Stimulated activated CD4-positive, alpha-beta T cell treated with anti-CD3 and anti-CD28 coated beads, TNF-alpha, amount 100 ng/mL, for 4 hours (primary cell): ENCODE measurements at places on chromosomes 12 and 14.

DNA sequence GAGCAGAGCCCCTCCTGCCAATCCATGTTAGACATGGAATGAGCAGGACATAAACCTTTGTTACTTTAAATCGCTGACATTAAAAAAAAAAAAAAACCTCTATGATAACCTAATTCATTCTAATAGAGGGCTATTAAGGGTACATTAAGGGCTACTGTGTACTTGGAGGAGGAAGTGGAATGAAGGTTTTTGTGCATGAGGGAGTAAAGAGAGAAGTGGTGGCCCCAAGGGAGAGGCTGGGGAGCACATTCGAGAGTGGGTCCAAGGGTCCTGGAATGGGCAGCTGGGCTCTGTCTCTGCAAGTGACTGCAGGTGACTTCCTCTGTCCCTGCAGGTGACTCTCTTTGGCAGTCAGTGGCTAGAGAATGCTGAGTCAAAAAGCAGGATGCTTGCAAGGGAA is 32.1 kb upstream of the PTGDR start:
- DNase-seq, result no peak

DNA sequence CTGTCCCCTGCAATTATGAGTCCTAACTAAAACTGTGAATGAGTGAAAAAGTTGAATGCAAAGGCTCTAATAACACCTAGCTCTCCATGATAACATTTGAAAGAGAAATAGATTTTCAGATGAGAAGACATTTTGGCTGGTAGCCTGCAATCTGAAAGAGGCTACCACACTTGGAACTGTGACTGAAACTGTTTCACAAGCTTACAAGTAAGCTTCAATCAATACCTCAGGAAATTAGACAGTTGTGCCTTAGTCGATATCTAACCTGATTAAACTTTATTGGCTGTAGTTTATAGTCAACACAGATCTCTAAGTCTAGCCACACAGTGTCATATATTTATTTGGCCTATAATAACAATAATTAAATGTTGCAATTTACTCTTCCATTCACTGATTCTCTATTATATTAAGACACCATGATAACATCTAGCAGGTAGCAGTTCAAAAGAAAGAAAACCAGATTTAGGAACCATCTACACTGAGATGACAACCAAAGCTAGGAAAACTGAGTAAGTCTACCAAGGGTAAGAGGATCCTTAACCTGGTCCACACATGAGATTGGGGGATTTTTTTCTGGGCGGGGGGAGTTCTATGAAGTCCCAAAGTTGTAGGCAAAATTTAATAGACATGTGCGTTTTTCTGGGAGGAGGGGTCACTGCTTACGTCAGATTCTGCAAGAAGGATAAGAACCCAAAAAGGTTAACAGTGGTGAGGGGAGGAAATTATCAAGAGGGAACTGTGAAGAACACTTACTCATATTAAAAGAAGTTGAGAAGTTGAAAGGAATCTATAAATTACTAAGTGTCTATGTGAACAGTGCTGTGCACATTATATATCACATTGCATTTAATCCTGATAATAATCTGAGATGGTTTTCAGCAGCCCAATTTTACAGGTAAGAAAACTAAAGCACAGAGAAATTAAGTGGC is 65.8 kb downstream of the NUMB start:
- DNase-seq, result no peak

- no peak for DNase-seq
Measured at GRCh38 chr14:85853996-85854526, 324.1 kb downstream of the FLRT2 start.

- no peak for DNase-seq
Measured at GRCh38 chr12:113314121-113314529, 20.8 kb downstream of the SLC8B1 start.

DNA sequence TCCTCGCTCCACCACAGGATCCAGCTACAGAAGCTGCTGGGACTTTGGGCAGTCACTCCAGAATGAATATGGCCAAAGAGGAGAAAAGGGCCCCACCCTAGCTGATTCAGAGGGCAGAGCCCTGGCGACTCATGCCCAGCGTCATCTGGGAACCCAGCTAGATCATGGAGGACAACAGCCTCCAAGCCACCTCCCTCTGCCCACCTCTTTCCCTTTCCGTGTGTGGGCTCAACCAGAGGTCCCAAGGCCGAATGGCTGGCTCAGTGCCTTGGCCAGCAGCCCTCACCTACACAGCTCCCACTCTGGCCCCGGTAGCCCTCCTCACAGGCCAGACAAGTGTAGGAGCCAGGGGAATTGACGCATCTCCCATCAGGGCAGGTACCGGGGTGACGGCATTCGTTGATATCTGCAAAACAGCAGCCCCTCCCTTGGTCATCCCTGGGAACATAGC is 17.4 kb downstream of the ISCA2 start:
- DNase-seq, result no peak

DNA sequence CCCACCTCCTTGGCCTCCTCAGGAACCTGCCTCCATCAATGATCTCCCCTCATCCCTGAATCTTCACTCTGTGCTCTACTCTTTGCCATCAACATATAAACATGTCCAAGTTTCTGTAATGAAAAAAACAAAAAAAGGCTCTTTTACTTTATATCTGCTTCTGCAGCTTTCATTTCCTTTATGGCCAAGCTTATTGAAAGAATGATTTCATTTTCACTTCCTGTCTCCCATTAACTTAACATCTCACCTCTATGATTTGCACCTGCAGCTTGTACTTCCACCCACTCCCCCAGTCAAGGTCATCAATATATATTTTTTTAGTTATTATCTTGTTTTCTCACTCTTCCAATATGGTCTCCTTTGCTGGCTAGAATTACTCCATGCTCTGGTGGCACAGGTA is 15.6 kb upstream of the RNU6-7 start:
- DNase-seq, result no peak

GRCh38 chr12:100317371-100317770 is 39.5 kb upstream of the SLC17A8 start:
- DNase-seq, result no peak

DNA sequence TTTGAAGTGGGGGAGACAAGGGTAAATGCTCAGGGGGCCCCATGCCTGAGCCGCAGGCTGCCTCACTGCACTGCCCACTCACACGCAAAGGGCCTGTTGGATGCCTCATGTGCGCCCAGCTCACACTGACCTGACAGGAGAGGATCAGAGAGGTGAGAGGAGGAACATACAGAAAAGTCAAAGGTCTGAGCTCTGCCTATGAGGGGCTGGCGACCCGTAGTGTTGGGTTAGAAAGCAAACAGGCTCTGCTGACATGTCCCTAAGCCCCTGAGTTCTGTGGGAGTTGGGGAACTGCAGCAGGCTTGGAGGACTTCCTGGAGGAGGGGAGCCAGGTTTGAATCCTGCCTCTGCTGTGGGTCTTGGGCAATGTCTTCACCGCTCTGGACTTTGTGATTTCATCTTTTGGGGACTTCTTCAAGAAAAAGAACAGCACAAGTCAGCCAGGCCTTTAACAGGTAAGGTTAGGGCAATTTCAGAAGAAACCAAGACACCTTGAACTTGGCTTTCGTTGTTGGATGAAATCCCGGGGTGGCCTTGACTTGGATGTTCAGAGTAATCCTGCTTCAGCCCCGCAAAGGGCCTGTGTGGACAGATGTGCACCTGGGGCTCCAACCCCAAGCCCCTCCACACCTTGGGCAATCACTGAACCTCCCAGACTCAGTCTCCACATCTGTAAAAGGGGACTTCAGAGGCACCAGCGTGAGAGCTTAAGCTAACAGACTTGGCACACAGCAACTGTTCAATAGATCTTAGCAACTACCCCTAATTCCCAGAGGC is 116.8 kb downstream of the SCARB1 start:
- no peak for DNase-seq

- DNase-seq, result no peak
Measured at GRCh38 chr14:55313480-55313879, 42.3 kb downstream of the FBXO34 start.

GRCh38 chr12:113196582-113196981 is 11.1 kb downstream of the RITA1 start:
- no peak for DNase-seq

DNA sequence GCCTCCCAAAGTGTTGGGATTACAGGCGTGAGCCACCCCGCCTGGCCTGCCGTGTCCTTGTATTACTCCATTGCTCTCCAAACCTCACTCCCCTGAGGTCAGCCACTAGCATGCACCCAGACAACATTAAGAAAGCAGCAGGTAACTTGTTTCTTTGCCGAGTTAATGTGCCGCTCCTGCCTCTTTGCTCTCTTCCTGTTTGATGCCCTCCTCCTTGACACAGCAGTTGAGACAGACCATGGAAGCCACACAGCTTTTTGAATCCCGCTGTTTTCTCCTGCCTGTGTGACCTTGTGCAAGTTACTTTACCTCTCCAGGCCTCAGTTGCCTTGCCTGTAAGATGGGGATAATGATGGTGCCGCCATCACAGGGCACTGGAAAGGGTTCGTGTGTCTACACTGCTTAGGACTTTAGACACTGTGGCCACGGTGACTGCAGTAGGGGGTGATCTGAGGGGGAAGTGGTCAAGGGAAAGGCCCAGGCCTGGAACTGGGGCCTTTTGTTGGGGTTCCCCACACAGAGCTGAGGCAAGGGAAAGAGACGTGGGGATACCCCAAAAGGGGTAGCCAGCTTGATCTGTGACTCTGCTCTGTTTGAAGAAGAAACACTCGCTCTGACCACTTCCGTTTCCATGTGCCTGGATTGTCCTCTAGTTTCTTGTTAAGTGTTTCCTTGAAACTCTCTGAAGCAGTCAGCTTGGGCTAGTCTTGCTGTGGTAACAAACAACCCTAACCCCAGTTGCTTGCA is 69.3 kb downstream of the RIN3 start:
- no peak for DNase-seq

DNA sequence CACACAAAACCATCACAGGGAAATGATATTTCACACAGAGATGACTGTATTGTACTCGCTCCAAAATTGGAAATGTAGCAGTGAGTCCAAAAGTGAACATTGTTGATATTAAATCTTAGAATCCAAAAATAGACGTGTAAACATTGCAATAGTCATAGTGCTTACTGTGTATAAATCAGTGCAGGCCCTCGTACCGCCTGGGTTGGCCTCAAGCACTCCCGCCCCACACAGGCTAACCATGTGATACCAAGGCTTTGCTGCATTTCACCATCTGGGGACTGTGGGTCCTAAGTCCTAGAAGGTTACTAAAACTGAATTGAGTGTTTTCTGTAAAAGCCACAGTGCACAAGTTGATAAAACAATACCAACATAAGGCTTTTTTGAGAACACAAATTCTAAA is 107.3 kb downstream of the PPP2R5E start:
- no peak for DNase-seq

DNA sequence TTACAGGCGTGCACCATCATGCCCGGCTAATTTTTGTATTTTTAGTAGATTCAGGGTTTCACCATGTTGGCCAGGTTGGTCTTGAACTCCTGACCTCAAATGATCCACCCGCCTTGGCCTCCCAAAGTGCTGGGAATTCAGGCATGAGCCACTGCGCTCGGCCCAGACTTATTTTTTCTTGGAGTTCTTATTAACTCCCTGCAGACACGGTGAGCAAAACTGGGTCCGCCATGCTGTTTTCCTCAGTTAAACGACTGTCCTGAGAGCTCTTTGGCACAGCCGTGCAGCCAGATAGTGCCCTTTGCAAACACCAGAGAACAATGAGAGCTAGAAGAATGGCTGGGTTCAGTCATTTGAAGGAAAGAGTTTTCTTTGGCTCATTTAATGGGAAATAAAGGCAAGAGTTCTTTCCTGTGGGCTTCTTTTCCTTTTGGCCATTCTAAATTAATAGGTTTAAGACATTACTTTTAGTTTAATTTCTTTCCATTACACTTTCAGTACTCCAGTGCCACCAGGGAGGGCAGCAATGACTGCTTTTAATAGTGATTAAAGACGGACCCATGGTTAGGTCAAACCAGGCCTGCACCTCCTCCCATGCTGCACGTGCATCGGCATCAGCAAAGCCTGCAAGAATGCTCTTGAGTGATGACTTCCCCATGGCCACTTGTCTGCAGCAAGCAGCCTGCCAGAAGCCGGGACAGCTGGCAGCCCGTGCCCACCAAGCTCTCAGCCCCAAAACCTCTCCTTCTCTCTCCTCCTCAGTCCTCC is 60.7 kb downstream of the VCPKMT start:
- no peak for DNase-seq

- DNase-seq, result no peak
Measured at GRCh38 chr14:91231446-91231845, 13.1 kb downstream of the GPR68 start.

GRCh38 chr12:85951823-85952222 is 77.7 kb downstream of the NTS start:
- no peak for DNase-seq

DNA sequence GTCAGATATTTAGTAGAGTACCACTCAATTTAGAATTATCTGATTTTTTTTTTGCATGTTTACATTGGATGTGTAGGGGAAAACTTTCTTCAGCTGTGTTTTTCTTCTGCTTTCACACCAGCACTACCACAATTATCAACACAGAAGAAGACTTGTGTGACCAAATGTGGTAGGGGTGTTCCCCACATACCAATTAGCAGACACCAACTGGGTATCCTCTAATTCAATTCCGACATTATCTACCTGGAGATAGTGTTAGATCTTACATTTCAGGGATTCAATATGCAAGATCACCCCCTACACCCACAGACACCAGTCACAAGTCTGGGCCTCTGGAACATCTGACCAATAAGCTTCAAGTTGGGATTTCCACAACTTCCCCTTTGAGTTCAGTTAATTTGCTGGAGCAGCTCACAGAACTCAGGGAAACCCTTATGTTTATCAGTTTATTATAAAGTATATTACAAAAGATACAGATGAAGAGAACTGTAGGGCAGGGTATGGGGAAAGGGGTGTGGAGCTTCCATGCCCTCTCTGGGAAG is 4.1 kb upstream of the KLRG1 start:
- DNase-seq, result no peak

DNA sequence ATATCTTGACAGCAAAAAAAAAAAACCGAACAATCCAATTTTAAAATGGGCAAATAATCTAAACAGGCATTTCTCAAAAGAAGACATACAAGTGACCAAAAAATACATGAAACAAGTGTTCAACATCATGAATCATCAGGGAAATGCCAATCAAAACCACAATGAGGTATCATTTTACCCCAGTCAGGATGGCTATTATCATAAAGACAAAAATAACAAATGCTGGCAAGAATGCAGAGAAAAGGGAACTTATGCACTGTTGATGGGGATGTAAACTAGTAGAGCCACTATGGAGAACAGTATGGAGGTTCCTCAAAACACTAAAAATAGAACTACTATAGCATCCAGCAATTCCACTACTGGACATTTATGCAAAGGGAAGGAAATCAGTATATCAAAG is 448.2 kb downstream of the RGS6 start:
- no peak for DNase-seq
